ENCODE measurements at places on chromosomes 2 and 18. TPM values are rescaled to one million over a fixed set of nuclear protein-coding genes. Genes with fewer than 3 reads are reported as not detected.

DNA sequence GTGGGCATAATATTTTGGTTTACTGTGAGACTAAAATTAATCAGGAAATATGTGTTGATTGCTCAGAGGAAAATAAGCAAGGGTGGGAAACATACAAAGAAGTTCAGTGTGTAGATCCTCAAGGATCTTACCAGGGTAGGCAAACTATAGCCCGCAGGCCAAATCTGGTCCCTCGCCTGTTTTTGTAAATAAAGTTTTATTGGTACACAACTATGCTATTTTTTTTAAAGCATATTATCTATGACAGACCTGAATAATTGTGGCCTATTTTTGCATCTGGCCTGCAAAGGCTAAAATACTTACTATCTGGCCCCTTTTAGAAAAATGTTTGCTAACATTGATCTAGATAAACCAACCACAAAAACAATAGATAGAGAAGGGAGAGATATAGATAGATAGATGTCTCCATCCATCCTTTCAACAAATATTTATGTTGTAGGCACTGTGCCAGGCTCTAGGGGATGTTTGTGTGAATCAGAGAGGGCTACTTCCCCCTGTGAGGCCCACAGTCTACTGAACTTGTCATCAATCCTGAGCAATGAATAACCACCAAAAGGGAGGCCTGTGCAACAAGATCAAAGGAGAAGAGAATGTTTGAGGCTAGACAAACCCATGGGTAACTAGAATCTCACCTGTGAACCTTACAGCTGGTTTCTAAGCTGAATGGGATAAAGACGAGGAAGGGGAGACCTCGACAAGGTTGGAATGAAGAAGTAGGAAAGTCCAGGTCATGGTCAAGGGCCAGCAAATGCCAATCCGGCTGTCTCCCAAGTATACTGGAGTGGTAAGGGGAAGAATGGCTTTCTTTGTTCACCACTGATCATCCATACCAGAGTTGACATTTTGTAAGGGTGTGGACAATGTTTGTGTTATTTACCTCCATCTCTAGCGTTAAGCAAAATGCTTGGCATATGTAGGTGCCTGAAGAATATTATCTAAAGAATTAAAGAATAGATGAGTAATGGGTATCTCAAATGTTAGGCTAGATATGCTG lies 23.6 kb downstream of the ALPK2 start:
- peak; percentile 99 for DNase-seq

- DNase-seq, result no peak
Measured at GRCh38 chr2:124343827-124344498, 318.9 kb downstream of the CNTNAP5 start.

DNA sequence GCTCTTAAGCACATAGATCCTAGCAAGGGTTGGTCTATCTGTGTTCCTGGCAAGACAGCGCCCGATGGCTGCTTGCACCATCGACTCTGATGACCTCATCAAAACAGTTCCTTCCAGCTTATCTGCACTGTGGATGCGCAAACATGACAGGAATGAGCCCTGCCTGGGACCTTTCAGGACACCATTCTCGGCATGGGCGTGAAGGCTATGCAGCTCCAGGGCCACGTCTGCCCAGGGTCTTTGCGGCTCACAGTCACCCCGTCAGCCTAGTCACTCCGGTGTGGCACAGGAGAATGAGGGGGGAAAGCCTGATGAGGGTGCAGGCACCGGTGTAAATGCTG lies 147.8 kb upstream of the TWIST2 start:
- no peak for DNase-seq

GRCh38 chr2:189483980-189484740 lies 42.9 kb downstream of the WDR75 start:
- no peak for DNase-seq

- DNase-seq, result no peak
Measured at GRCh38 chr2:112706170-112706664, 14.6 kb upstream of the NT5DC4 start.

DNA sequence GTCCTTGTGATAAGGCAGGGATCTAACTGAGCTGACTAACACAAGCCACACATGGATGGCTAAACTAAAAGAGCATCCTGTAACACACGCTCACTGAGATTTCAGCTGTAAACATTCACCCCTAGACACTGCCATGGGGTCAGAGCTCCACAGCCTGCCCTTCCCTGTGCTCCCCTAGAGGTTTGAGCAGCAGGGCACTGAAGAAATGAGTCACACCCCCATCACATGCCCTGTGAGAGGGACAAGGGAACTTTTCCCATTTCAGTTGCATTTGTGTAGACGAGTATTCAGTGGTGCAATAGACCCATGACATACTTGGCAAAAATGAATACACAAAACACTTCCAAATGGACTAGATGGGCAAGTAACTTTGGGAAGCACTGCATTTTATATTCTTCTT lies 402.4 kb upstream of the LRRTM1 start:
- no peak for DNase-seq

GRCh38 chr2:181715033-181715630 lies 34.8 kb upstream of the NEUROD1 start:
- DNase-seq, result peak; percentile 77

- DNase-seq, result no peak
Measured at GRCh38 chr2:133526530-133527300, 41.5 kb downstream of the NCKAP5 start.

GRCh38 chr2:134446383-134447017 lies 192.6 kb downstream of the MGAT5 start:
- DNase-seq, result no peak

GRCh38 chr2:22719396-22719795 lies 665.6 kb upstream of the KLHL29 start:
- no peak for DNase-seq

ARHGEF33 gene
- not detected for total RNA-seq

ALPP gene
- not detected for total RNA-seq

DNAJC27 gene
- total RNA-seq, result 3.1 TPM

ACOXL gene
- total RNA-seq, result not detected

COLEC11 gene
- 2.5 TPM for total RNA-seq

All from HepG2 (cell line).